Stimulated activated CD8-positive, alpha-beta memory T cell treated with anti-CD3 and anti-CD28 coated beads, Interleukin-7, amount 100 ng/mL, for 1 hour (primary cell): ENCODE measurements at places on chromosomes 3 and 15.
A peak's percentile ranks its signal among the peaks of the same experiment; 100 is the strongest.

DNA sequence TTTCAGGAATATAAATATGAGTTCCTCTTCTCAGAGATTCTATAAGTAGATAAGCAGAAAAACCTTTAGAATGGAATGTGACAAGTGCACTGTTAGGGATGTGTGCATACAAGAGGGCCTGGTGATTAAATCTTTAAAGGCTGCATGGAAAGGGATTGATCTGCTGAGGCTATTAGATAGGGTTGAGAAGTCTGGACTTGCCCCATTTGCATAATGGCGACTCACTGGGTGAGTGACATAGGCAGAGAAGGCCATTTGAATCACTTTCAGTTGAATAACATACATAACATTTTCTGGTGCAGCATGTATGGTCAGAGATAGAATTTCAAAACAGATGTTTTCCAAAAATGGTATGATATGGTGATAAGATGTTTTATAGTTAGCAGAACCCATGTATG, 156.9 kb downstream of the ZNF621 start:
- DNase-seq = no peak

DNA sequence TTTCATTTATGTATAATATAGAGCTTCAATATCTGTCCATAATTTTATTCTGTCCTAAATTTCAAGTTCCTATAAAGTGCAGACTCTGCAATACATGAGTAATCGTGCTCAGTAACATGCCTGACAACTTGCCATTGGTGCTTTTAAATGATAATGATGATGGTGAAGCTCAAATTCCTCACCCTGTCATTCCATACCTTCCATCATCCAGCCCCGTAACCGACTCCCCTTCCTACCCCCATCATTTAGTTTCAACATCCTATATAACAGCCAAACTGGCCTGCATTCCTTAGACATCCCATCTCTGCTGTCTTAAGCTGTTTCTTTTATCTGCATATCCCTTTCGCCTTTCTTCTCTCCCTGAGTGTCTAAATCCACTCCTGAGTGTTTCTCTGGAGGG, 67.2 kb upstream of the DLG1 start:
- DNase-seq = no peak

DNA sequence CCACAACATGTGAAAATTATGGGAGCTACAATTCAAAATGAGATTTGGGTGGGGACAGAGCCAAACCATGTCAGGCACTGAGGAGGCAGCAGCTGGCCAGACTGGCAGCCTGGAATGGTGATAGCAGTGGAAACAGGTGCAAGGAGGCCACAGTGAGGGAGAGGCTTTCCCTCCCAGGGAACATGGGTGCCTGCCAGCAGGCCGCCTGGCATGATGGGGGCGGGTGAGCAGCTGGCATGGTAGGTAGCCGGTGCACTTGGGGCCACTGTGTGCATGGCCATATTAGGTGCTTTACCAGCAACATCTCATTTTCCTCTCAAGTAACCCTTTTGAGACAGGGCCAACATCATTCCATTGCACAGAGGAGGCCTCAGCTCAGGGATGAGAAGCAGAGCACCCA, 18.3 kb upstream of the MRPS22 start:
- DNase-seq = no peak

- no peak for DNase-seq
These were observed 135.0 kb downstream of the STAG1 start for GRCh38 chr3:136617198-136617597.

GRCh38 chr3:37729119-37729518, 132.6 kb upstream of the CTDSPL start:
- DNase-seq = no peak

GRCh38 chr3:169660709-169661360, 2.7 kb downstream of the MECOM start:
- DNase-seq = no peak

DNA sequence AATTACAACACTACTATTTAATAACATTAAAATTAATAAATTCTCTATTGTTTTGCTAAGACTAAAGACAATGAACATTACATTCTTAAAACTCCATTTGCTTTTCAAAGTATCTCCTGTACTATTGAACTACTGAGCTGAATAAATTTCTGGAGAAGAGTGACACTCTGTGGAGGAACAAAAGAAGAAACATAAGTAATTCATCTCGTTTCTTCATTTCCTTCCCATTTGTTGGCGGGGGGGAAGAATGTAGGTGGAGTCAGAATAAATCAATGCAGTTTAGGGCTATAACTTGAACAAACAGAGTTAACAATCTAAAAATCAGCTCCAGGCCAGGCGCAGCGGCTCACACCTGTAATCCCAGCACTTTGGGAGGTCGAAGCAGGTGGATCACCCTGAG, 32.7 kb downstream of the EFHB start:
- DNase-seq = no peak

- DNase-seq = no peak
These were observed 3.8 kb downstream of the SHOX2 start for GRCh38 chr3:158102242-158103080.

- DNase-seq = no peak
These were observed 261.8 kb upstream of the GOLGA6L4 start for GRCh38 chr15:83973816-83974215.

GRCh38 chr3:148651549-148651948, 46.2 kb upstream of the AGTR1 start:
- no peak for DNase-seq

- DNase-seq = no peak
These were observed 124.8 kb upstream of the GOLIM4 start for GRCh38 chr3:168220556-168220955.

DNA sequence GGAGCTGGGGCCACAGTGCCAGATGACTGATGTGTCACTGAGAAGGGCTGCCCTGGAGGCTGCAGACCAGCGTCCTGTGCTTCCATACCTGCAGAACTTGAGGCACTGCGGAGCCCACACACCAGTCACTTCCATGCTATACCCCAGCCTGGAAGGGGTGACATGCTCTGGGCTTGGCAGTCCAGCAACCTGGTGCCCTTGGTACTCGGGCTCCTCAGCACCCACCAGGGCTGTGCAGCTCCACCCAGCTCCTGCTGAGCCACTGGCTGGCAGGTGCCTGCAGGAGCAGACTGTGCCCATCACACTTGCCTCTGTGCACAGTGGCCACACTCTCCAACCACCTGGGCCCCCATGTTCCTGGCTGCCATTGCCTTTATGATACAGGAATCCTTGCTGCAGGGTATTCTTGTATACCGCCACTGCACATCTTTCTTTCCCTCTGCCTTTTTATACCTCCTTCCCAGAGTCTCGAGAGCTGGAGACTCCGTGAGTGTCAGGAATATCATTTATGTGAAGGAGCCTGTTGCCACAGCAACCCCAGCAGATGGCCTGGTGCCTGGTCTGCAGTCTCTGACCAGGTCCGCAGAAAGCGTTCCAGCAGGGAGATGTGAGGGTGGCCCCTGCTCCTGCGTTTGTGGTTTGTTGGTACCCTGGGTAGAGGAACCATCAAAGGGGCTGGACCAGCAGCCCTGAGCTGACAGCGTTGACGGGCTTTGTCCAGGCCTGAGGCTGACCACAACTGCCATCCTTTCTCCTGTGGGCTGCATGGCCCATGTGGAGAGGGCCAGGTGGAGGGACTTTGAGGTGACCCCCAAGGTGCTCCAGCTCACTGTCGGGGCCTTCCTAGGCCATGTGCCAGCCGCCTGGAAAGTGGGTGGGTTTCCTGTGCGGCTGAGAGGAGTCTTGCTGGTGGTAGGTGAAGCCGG, 93.4 kb upstream of the PLXNA1 start:
- no peak for DNase-seq

DNA sequence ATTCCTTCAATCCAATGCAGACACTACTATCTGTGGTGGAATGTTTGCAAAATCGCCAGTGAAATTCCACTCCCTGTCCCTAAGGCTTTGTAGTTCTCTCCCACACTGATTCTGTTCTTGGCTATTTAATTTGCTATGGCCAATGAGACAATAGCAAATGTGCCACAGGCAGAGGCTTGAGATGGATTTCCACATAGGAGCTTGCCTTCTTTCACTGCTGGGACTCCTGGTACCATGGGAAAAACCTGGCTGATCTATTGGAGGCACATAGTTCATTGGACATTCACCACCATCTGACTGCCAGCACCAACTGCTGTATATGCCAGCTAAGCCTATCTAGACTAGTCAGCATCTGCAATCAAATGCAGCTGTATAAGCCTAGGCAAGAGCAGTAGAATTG, 103.8 kb downstream of the NR1D2 start:
- no peak for DNase-seq

- DNase-seq = no peak
These were observed 10.4 kb downstream of the CFAP92 start for GRCh38 chr3:128983293-128984069.

- DNase-seq = no peak
These were observed 157.9 kb downstream of the CHL1 start for GRCh38 chr3:354432-354831.

GRCh38 chr3:125136515-125136914, 76.0 kb downstream of the SLC12A8 start:
- no peak for DNase-seq

GRCh38 chr3:52043750-52044149, 12.6 kb downstream of the DUSP7 start:
- DNase-seq = no peak

DNA sequence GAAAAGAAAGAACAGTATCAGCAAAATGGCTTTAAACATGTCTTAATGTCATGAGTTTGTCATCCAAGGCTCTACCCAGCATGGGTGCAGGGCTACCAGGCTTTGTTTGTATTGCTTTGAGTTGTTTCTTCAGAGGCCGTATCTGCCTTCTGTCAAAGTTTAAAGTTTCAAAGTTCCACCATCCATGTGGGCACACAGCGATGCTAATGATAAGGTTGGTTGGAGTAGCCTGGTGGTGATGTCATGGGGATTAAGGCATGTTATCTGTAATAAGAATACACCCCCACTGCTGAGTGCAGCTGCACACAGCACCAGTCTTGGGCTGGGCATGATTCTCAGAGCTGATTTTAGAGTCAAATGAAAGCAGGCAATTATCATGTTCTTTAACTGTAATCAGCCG, 72.0 kb upstream of the LRTM1 start:
- no peak for DNase-seq

DNA sequence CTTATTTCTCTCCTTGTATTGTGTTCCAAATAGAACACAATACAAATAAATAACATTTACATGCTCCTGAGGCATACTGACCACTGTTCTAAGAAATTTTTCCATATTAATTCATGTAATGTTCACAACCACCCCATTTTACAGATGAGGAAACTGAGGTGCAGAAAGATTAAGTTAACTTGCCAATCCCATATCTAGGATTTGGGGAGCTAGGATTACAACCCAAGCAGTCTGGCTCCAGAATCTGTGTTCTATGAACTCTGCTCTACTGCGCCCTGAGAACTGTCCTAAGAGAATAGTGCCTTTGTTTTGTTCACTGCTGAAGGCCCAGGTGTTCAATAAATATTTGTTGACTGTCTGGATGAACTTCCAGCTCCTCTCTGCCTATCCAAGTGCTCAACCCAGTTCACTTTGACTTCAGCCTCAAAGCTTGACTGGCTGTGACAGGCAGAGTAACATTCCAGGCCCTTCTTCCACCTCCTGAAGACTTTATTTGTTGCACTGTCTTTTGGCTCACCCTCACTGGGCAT, 3.1 kb downstream of the NEK10 start:
- no peak for DNase-seq

DNA sequence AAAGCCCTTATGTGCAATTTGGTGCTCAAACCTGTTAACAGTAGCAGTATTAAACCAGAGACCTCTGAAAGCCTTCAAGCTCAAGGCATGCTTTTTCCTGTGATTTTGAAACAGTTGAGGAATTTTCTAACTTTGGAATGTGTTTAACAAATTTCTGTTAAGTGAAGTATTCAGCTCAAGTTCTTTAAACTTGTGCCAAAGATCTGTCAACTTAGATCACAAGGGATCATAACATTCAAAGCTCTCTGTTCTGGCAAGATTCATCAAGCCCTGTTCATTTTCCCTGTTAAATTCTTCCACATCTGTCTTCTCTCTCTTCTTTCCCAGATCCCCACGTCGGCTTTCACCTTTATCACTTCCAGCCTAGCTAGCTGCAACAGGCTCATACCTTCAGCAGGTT, 28.8 kb upstream of the RYK start:
- no peak for DNase-seq

DNA sequence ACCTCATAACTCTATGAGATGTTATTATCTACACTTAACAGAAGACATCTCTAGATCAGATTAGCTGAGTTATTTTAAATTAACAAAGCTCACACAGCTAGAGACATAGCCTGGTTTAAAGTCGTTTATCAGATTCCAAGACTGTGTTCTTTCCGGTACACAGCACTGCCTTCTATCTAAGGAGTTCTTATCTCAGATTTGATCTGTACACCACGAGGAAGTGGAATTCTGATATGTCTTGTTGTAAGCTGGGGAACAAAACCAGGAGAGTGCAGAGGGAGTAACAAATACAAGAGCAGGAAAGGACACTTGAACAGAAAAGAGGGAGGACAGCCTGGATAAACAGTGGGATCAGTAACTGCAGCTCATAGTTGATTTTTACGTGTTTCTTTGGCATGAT, 61.7 kb upstream of the KCNMB2 start:
- no peak for DNase-seq

GRCh38 chr15:92881211-92881754, 18.8 kb upstream of the CHD2 start:
- DNase-seq = no peak

DNA sequence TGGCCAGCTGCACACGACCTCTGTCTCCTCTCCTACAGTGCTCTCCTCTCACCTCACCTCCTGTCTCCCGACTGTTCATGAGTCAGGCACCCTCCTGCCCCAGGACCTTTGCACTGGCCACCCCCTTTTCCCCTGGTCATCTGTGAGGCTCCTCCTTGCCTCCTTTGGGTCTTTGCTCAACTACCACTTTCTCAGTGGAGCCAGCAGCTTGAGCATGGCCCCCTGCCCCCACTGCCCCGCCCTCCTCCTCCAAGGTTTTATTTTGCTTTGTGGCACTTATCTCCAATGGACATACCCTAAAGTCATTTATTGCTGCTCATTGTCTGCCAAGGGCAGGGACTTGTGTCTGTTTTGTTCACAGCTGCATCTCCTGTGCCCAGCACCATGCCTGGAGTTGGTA, 64.3 kb downstream of the MGLL start:
- no peak for DNase-seq

- peak; percentile 42 for DNase-seq
These were observed 163.2 kb downstream of the B3GALNT1 start for GRCh38 chr3:160941885-160942494.

DNA sequence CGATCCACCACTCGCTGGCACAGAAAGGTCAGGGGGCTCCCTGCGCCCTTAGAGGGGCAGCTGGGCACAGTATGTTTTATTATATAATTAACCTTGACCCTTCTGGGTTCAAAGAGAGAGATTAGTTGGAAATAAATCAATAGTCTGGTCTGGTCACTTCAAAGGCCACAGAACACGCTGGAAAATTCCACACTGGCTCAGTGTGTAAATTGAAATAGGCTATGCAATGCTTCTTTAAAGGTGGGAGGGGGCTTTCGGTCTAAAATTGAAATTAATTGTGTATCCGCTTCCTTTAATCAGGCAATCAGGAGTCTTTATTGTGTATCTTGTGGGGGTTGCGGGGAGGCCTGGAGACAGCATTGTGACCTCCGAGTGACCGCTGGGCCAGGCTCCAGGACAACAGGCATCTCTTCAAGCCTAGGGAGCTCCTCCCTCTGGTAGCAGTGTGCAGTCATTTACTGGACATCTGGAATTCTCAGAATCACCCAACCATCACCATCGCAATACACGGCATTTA, 8.0 kb downstream of the RNU5B-1 start:
- no peak for DNase-seq

GRCh38 chr15:52191207-52191606, at the start of gene GNB5:
GNB5 (minus strand) TSS chr15:52191392; CDS start chr15:52184676, 6,716 bp downstream.
- no peak for DNase-seq
